CD4-positive, CD25-positive, alpha-beta regulatory T cell (primary cell): ENCODE measurements at places on chromosomes 13 and 19. TPM values are rescaled to one million over a fixed set of nuclear protein-coding genes. Genes with fewer than 3 reads are reported as not detected.

The INSL3 gene
- polyA plus RNA-seq: 2.1 TPM

The EIF3K gene
- 479 TPM for polyA plus RNA-seq

The CD22 gene
- 0.15 TPM for polyA plus RNA-seq

The ZNF835 gene
- 5.0 TPM for polyA plus RNA-seq

The PDE4A gene
- 4.2 TPM for polyA plus RNA-seq
